Brain pericyte (primary cell): ENCODE measurements at places on chromosomes 12 and 14.
A peak's percentile ranks its signal among the peaks of the same experiment; 100 is the strongest.

DNA sequence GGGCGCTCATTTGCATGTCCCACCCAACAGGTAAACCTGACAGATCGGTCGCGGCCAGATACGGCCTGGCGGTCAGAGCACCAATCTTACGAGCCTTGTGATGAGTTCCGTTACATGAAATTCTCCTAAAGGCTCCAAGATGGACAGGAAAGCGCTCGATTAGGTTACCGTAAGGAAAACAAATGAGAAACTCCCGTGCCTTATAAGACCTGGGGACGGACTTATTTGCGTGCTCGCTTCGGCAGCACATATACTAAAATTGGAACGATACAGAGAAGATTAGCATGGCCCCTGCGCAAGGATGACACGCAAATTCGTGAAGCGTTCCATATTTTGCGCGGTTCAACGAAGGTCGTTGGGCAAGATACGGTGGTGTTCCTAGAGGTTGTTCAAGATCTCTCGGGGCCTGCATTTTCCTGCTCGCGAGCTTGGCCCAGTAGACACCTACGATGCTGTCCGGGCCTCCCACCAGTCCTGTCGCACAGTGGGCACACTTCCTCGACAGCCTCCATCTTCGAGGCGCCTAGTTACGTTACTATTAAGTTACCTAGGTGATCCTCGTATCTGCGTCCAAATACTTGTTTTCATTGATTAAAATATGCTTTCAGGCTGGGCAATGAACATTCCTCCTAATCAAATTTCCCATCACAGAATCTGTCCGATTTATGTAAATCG is at the start of gene RNU6-7:
Gene RNU6-7, plus strand, starts transcription at position 230 of the 675 bp plus-strand sequence.
- DNase-seq, result peak; percentile 2

DNA sequence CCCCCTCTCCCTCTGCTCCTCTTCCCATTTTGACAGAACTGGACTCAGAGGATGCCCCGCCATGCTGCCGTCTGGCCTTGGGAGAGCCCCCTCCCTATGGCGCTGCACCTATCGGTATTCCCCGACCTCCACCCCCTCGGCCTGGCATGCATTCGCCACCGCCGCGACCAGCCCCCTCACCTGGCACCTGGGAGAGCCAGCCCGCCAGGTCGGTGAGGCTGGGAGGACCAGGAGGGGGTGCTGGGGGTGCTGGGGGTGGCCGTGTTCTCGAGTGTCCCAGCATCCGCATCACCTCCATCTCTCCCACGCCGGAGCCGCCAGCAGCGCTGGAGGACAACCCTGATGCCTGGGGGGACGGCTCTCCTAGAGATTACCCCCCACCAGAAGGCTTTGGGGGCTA is 1.5 kb downstream of the NFATC4 start:
- DNase-seq, result no peak

- DNase-seq, result no peak
Observed at GRCh38 chr12:76445462-76445861, 97.2 kb upstream of the BBS10 start.

GRCh38 chr12:111686574-111687105 is 787 bp downstream of the ACAD10 start:
- DNase-seq, result no peak

- DNase-seq, result no peak
Observed at GRCh38 chr12:32765906-32766305, 10.2 kb upstream of the YARS2 start.
